Esophagus squamous epithelium (tissue), 5 donors: ENCODE measurements at places on chromosomes 3 and 15. TPM values are rescaled to one million over a fixed set of nuclear protein-coding genes. Genes with fewer than 3 reads are reported as not detected.
A peak's percentile ranks its signal among the peaks of the same experiment; 100 is the strongest.

Gene THUMPD3
- total RNA-seq = 30.1 TPM

Gene SCN10A
- total RNA-seq = not detected

DNA sequence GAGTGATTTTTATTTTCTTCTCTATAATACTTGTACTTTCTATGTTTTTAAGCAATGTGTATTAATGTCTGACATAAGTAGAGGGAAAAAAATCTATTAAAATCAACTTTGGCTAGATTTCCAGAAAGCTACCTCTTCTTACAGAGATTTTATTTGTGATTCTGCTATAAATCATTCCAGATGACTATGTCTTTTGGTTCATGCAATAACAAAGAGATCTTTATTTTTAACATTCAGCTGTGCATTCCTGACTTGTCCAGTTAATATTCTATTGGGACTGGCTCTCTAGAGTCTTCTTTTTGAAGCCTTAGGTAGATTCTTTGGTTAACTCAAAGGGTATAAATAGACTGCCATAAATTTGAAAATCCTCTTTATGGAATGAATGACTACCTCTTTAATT lies 74.3 kb upstream of the ARPP21 start:
- no peak for DNase-seq
- no peak overlapping the region for H3K4me3 ChIP-seq
- no peaks in the 10 kb centered on the region for H3K4me1 ChIP-seq
- H3K27ac ChIP-seq = no peak overlapping the region
- no peaks in the 10 kb centered on the region for H3K27me3 ChIP-seq
- H3K36me3 ChIP-seq = no peaks in the 10 kb centered on the region

GRCh38 chr15:95763426-95763825 lies 567.1 kb upstream of the NR2F2 start:
- H3K4me3 ChIP-seq = no peak overlapping the region
- DNase-seq = no peak
- no peaks in the 10 kb centered on the region for H3K36me3 ChIP-seq

- no peaks in the 10 kb centered on the region for H3K27me3 ChIP-seq
- H3K4me3 ChIP-seq = peak within 1 kb of the TSS; percentile 64
- H3K36me3 ChIP-seq = peaks cover 45% of the 10 kb centered on the region
- H3K4me1 ChIP-seq = peaks cover 42% of the 10 kb centered on the region
- H3K27ac ChIP-seq = peak within 1 kb of the TSS; percentile 98
These were observed at the start of gene MYD88 for GRCh38 chr3:38138349-38139190. TSS of gene MYD88 (plus strand) at chr3:38138661. CDS start at chr3:38138701, 40 bp downstream.

- no peaks in the 10 kb centered on the region for H3K27me3 ChIP-seq
- H3K4me3 ChIP-seq = no peak overlapping the region
- H3K27ac ChIP-seq = no peak overlapping the region
- DNase-seq = no peak
- peaks cover 5% of the 10 kb centered on the region for H3K4me1 ChIP-seq
These were observed 17.1 kb upstream of the EHHADH start for GRCh38 chr3:185270956-185271332.

DNA sequence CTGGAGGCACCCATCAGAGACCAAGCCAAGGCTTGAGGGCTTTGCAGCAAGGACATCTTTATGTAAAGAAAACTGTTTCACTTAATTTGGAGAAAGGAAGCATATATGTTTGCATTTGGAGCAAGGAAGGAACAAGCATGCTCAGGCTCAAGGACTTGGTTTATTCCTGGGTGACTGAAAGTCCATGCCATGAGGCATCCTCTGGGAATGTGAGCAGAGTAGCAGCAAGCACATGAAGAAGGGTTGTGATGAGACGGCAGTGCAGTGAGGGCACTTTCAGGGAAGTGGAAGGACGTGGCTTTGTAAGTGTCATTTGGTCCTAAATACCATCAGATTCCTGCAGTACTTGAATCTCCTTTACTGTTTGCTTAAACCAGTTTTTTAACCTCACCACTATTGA lies 26.8 kb downstream of the POLG start:
- DNase-seq = no peak
- no peak overlapping the region for H3K27ac ChIP-seq
- H3K27me3 ChIP-seq = no peaks in the 10 kb centered on the region

- H3K4me3 ChIP-seq = no peak overlapping the region
- H3K27me3 ChIP-seq = no peaks in the 10 kb centered on the region
- no peak for DNase-seq
- H3K27ac ChIP-seq = no peak overlapping the region
- H3K36me3 ChIP-seq = no peaks in the 10 kb centered on the region
These were observed 187.4 kb upstream of the SLC2A2 start for GRCh38 chr3:171213907-171214306.

DNA sequence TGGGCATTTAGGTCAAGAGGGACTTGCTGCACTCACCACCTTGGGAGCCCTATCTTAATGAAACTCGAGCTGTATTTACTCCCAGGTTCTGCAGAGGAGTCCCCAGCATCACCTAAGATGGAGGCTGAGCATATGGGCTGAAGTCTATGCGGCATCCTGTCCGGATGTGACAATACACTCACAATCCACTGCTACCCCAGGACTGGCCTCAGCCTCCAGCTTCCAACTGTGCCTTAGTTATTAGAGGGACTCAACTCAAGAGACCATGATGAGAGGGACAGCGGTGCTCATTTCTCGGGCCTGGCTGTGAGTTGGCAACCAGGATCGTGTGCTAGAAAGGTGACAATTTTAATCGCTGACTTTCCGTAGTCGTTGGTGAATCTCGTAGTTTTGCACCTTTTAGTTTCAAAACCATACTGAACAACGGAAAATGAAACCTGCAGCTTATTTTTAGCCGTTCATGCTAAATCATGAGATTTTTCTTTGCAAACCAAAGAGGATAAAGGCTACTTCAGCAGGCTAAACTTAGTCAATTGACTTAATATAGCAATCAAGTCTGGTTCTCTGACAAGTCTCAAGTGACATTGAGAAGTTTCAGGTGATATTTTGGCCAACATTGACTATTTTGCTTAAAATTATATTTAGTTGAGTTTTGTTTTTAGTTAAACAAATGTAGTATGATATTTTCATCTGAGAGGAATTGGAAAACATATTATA lies 11.1 kb downstream of the ZBTB38 start:
- H3K27me3 ChIP-seq = no peaks in the 10 kb centered on the region
- peak overlapping the region; percentile 50 for H3K27ac ChIP-seq
- peaks cover 21% of the 10 kb centered on the region for H3K4me1 ChIP-seq
- H3K36me3 ChIP-seq = no peaks in the 10 kb centered on the region

DNA sequence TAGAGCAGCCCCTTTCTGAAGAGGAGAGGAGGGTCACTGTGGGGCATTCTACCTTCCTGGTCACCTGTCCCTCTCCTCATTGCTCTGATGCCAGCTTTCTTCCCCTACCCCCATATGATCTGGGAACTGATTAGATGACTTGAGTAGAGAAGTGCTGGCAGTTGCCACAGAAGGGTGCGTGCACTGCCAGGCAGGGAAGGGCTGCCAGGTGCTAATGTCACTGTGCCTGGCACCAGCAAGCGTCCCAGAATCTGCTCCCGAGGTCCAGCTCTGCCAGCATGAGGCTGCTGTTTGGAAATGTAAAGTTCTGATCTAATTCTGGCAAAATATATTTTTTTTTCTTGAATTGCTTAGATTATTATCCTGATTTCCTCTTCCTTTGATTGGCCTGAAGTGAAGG lies 52.8 kb downstream of the PPM1L start:
- DNase-seq = no peak
- no peak overlapping the region for H3K4me3 ChIP-seq
- no peaks in the 10 kb centered on the region for H3K27me3 ChIP-seq
- H3K27ac ChIP-seq = no peak overlapping the region

- no peak overlapping the region for H3K4me3 ChIP-seq
- H3K27ac ChIP-seq = no peak overlapping the region
- H3K27me3 ChIP-seq = no peaks in the 10 kb centered on the region
- no peak for DNase-seq
- no peaks in the 10 kb centered on the region for H3K36me3 ChIP-seq
These were observed 13.2 kb upstream of the GNB4 start for GRCh38 chr3:179464323-179465092.

DNA sequence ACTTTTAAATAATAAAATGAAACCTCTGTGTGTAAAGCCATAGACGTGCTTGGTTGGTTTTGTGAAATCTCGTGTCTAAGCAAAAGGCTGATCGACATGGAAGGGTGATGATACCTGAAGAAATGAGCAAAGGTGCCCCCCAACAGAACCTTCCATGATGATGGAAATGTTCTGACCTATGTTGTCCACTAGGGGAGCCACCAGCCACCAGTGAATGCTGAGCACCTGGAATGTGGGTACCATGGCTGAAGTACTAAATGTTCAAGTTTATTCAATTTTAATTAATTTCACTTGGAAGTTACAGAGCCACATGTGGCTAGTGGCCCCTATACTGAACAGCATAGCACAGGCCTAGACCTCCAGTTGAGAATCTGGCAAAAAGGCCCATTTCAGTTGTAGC lies 158.8 kb downstream of the POLR2M start:
- no peaks in the 10 kb centered on the region for H3K4me1 ChIP-seq
- H3K4me3 ChIP-seq = no peak overlapping the region
- H3K27me3 ChIP-seq = no peaks in the 10 kb centered on the region

- peaks cover 31% of the 10 kb centered on the region for H3K36me3 ChIP-seq
- H3K4me3 ChIP-seq = no peak overlapping the region
- H3K27ac ChIP-seq = no peak overlapping the region
- H3K27me3 ChIP-seq = no peaks in the 10 kb centered on the region
- DNase-seq = no peak
These were observed 21.5 kb downstream of the CNOT10 start for GRCh38 chr3:32706348-32707025.

DNA sequence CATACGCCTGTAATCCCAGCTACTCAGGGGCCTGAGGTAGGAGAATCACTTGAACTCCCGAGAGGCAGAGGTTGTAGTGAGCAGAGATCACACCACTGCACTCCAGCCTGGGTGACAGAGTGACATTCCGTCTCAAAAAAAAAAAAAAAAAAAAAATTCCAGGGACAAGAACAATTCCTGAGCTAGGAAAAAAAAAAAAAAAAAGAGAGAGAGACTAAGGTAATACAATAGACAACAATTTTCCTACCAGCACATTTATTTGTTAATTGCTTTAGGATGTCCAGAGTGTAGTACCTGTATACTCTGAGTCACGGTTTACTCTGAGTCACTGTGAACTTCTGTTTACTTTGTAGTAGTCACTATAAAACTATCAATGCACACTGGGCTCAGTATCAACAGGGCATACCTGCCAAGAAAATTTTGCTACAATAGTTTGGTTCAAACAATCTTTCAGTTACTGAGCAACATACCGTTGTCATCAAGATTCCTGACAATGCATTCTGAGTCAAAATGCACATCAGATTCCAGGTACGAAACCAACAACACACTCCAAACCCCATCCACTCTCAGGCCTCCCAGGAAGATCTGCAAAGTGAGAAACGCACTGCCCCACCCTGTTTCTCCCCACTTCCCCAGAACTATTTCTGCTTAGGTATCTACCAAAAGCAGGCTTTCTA lies 28.3 kb downstream of the IGF2BP2 start:
- no peak overlapping the region for H3K4me3 ChIP-seq
- H3K27ac ChIP-seq = no peak overlapping the region
- no peaks in the 10 kb centered on the region for H3K36me3 ChIP-seq
- DNase-seq = no peak
- H3K27me3 ChIP-seq = no peaks in the 10 kb centered on the region

DNA sequence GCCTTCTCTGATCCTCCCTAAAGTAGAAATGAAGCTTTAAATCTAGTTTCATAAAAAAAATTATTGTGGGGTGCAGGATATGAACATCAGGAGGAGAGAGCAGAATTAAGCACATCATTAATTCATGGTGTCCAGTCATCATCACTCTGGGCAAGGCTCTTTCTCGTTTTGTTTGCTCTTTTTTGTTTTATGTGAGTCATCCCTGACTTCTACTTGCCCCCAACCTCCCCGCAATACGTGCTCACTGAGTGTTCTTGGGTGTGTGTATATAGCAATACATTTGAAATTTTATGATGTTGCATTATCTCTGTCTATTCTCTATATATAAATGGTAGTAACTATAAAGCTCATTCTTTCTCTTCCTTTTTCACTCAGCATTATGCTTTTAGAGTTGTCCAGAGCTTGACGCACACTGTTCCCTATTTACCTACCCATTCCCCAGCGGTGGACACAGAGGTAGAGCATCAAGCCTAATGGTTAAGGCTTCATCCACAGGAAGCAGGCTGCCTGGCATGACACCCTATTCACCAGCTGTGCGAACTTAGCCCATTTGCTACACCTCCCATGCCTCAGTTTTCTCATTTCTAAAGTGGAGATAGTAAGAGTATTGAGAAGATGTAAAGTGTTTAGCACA lies 72.3 kb downstream of the CD200R1L start:
- H3K4me1 ChIP-seq = peaks cover 51% of the 10 kb centered on the region
- no peaks in the 10 kb centered on the region for H3K27me3 ChIP-seq

DNA sequence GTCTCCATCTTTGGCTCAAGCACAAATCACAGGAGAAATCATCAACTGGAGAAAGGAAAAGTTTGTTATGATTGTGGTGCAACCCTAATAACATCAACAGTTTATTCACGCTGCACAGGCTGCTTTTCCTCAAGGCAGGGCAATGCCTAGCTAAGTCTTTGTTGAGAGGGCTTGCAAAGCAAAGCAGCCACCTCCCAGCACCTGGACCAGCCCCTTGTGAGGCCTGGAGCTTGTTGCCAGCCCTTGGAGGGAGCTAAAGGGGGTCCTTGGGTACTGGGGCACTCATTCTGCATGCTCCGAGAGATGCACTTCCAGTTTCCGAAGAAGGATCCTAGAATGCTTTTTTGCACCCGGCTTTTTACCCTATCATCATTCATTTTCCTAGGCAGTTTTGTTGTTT lies 288.2 kb downstream of the CLSTN2 start:
- no peak overlapping the region for H3K4me3 ChIP-seq
- no peaks in the 10 kb centered on the region for H3K4me1 ChIP-seq
- no peak overlapping the region for H3K27ac ChIP-seq
- DNase-seq = no peak
- no peaks in the 10 kb centered on the region for H3K36me3 ChIP-seq

GRCh38 chr3:189582179-189582578 lies 49.0 kb upstream of the TP63 start:
- no peaks in the 10 kb centered on the region for H3K27me3 ChIP-seq
- H3K27ac ChIP-seq = no peak overlapping the region
- no peak for DNase-seq
- H3K36me3 ChIP-seq = no peaks in the 10 kb centered on the region
- H3K4me3 ChIP-seq = no peak overlapping the region
- peaks cover 18% of the 10 kb centered on the region for H3K4me1 ChIP-seq
